ENCODE measurements at places on chromosomes 1 and 21. TPM values are rescaled to one million over a fixed set of nuclear protein-coding genes. Genes with fewer than 3 reads are reported as not detected.

DNA sequence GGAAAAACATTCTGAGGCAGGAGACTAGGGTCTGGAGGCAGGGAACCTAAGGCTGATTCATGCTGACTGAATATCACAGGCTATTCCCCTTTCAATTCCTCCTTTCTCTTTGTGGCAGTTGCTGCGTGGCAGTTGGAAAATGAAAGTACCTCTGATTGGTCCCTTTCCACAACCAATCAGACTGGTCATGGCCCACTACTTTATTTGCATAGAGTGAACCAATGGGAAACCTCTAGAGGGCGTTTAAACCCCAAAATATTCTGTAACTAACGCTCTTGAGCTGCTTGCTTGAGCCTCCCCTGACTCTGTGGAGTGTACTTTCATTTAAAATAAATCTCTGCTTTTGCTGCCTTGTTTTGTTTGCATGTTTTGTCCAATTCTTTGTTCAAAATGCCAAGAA is 27.7 kb upstream of the VN1R5 start:
- DNase-seq, result peak; percentile 45

DNA sequence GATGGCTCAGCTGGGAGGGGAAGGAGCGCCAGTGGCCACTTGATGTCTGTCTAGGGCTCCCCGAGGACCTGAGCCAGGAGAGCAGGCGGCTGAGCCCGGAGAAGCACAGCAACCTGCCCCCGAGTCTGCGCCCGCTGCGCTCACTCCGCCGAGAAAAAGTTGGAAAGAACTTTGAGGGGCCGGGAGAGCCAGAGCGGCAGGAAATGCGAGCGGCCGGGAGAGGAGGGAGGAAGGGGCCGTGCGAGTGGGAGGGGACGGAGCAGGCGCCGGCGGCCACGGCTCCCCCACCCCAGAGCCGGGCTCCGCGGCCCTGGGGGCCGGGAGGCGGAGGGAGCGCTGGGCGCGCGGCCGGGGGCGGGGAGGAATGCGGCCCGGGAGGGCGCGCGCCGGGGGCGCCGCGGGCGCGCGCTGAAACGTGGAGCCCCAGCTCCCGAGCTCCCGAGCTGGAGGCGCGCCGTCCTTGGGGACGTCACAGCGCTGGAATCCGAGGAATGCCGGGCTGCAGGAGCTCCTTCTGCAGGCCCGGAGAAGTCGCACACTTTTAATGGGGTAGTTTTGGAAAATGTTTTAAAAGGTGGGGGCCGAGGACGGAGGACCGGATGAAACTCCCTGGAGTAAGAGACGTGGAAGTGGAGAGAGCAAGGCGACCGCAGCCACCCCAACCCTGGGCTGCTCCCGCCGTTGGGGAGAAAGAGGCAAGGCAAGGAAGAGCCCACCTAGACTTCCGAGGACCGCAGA is at the start of gene PTPN14:
TSS of gene PTPN14 (minus strand) at position 167 of the 738 bp plus-strand sequence. CDS start 86,799 bp downstream, outside the sequence.
- DNase-seq, result peak; percentile 96

- peak; percentile 37 for DNase-seq
Observed at GRCh38 chr1:79293611-79294010, 287.1 kb upstream of the ADGRL4 start.

DNA sequence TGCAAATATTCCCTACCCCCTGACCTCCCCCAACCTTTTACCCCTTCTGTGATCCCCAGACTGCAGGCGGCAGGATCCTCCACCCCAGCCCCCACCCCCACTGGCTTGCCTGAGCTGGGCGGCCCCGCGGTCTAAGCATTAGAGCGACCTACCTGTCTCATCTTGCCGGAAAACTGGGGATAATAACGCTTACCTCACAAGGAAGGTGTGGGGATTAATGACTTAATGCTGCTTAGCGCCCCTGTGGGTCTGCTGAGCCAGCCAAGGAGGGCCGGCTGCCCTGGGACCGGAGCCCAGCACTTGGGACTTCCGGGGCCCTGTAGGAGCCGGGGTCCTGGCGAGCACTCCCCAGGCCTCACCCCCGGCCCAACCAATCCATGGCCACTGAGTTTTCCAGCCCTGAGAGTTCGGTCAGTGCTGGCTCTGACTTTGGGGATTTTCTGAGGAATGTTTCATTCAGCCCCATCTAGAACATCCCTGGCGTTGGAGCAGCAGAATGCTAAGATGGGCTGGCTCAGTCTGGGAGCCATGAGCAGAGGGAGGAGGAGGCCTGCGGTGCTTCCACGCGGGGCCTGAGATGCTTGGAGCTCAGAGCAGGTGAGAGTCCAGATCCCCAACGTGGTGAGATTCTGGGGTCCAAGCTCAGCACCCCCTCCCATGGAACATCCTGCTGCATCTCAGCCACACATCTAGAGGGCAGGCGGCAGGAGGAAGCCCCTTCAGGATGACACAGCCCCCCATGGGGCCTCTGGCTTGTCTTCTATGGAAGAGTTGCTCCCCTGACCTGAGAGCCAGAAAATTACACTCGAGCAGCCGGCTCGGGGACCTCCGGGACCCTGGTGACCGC is 97.9 kb downstream of the RIPK4 start:
- no peak for DNase-seq

DNA sequence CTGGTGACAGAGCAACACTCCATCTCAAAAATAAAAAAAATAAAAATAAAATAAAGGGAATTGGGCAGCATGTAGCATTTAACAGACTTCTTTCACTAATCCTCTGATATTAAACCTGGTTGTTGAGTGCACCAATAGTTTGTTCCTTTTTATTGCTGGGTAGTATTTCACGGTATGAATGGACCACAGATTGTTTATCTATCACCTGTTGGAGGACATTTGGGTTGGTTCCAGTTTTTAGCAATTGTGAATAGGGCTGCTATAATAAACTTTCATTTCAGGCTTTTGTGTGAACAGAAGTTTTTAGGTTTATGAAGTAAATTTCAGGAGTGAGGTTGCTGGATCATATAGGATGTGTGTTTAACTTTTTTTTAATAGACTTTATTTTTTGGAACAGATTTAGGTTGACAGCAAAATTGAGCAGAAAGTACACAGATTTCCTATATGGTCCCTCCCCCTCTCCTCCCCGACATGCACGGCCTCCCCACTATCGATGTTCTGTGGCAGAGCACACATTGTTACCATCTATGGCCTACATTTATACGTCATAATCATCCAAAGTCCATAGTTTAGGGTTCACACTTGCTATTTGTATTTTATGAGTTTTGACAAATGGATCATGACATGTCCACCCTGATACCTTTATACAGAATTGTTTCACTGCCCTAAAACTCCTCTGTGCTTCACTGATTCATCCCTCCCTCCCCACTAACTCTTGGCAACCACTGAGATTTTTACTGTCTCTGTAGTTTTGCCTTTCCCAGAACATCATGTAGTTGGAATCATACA is 66.1 kb upstream of the TMPRSS2 start:
- DNase-seq, result no peak

- DNase-seq, result no peak
Observed at GRCh38 chr1:115722221-115722620, 46.3 kb downstream of the CASQ2 start.

DNA sequence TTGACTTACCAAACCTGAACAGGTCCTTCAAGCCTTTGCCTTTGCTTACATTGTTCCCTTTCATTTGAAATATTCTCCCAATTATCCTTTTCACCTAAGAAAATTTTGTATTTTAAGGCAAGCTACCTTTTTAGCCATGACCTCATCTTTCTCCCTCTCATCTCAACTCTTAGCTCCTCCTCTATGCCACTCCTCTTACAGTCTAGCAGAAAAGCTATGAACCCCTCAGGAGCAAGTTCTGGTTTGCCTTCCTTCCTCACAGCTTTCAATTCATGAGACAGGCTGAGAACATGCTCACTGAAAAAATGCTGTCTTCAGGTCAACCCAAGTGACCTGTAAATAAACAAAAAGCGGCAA is 8.3 kb upstream of the MUTYH start:
- DNase-seq, result no peak

- no peak for DNase-seq
Observed at GRCh38 chr1:217542136-217542777, 88.6 kb downstream of the GPATCH2 start.

DNA sequence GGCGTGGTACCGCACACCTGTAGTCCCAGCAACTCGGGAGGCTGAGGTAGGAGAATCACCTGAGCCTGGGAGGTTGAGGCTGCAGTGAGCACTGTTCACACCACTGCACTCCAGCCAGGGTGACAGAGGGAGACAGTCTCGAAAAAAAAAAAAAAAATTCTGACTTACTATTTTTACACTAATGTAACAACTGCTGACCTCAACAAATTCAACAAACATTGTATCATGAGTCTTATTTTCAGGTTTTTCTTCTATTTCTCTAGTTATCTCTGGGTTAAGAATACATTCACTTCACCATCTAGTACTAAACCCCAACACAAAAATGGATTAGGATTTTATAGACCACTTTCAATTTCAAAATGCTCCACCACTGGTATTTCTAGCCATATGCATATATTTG is 72.9 kb downstream of the UBR4 start:
- no peak for DNase-seq

- DNase-seq, result no peak
Observed at GRCh38 chr1:92843046-92843423, 11.2 kb downstream of the RPL5 start.

- DNase-seq, result peak; percentile 61
Observed at GRCh38 chr21:35559829-35560225, 500.5 kb downstream of the SETD4 start.

DNA sequence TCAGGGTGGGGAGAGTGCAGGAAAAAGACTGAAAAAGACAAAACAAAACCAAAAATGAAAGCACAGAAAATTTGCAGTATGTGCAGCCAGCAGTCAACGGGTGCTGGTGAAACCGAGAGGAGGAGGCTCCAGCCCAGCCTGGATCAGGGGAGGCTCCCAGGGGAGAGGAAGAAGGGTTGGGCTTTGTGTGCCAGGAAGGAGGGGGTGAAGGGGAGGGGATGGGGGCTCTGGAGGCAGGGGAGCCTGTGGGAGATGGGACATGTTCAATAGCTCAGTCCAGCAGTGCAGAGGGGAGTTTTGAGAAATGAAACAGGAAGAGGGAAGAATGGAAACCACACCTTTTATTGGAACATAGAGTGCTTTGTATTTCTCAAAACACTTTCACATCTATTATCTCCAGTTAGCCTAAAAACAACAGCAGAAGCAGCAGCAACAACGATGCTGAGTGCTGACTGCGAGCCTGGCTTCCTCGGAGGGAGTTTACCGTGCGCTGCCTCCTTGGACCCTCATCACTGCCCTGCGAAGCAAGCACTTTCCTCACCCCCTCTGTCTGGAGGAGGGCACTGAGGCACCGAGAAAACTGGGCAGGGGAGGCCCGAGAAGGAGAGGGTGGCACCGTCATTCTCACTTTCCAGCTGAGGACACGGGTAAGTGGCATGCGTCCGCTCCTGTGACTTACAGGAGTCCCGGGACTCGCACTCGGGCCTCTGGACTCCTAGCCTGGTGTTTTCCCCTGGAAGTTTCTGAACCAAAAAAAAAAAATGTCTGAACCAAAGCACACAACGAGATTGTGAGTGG is 62.9 kb downstream of the MDM4 start:
- DNase-seq, result no peak

GRCh38 chr1:172897738-172898137 is 153.0 kb downstream of the TNFSF18 start:
- peak; percentile 55 for DNase-seq

The PSMB2 gene
- 28.1 TPM for total RNA-seq

The FCRL6 gene
- not detected for total RNA-seq

The CYP4X1 gene
- total RNA-seq, result not detected

The KCNT2 gene
- total RNA-seq, result 0.56 TPM

DNA sequence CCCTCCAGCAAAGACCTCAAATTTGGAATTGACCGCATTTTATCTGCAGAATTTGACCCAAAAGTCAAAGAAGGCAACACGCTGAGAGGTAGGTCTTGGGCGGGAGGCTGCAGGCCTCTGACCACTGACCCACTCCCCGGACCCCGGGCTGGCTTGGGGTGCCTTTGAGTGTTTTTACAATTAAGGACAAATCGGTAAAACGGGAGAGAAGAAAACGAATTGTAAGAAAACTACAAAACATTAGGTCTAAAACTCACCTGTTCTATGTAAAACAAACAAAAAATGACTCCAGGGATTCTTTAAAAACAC is 1.1 kb downstream of the HLX start:
- no peak for DNase-seq

The CHRNB2 gene
- not detected for total RNA-seq

- no peak for DNase-seq
Observed at GRCh38 chr1:29322861-29323585, 86.7 kb downstream of the PTPRU start.

DNA sequence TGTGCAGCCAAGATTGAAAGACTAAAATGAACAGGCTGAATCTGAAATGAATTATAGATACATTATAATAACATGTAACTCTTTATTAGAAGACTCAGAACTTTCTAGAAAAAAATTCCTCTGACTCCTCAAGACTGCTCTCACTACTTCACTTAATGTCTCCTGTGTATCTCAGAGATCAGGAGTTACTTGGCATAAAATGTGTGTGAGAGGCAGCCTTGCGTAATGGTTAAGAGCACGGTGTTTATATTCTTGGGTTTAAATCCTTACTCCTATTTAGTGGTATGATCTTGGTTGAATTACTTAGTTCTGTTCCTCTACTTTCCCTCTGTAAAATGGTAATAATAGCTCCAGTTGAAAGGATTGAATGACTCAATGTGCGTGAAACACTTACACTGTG is 634.9 kb downstream of the LTN1 start:
- peak; percentile 38 for DNase-seq

The HNRNPCL2 gene
- not detected for total RNA-seq

DNA sequence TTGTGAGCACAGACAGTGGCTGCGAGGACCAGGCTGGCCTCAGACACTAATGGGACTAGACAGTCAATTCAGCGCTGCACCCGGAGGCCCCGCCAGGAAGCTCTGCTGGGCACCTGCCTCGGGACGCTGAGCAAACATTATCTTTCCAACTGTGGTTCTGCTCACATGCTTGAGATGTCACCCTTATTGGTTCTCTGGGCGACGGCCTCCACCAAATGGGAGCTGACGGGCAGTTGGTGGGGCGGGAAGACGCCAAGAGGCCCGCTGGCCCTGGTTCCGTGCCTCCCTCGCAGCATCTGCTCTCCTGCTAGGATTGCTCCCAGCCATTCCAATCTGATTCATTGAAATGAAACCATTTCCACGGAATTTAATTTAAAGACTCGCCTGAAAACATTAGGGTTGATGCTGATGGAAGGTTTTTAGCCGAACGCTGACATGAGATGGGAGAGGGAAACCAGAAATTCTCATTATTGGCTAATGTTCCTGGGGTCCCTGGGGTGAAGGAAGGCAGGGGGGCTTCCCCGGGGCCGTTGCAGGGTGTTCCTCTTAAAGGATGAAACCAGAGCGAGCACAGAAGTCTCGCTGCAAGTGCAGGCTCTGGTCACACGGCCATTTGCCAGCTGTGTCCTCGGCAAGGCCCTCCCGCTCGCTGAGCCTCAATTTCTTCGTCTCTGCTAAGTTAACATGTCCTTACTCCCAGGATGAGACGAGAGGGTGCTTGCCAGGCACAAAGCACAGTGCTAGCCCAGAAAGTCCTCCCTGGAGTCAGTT is 512.2 kb downstream of the NPHP4 start:
- no peak for DNase-seq

DNA sequence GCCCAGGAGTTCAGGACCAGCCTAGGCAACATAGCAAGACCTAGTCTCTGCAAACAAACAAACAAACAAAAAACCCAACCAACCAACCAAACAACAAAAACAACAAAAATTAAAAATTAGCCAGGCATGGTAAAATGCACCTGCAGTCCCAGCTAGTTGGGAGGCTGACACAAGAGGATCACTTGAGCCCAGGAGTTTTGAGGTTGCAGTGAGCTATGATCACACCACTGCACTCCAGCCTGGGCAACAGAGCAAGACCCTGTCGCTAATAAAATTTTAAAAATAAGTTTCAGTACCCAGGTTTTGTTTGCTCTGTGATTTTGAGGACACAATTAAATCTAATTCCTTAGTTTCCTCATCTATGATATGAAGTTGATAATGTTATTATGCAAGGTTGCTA is 201.3 kb downstream of the SLC45A1 start:
- DNase-seq, result no peak
